Retinal pigment epithelial cell (primary cell): ENCODE measurements at places on chromosomes 5 and 9.

DNA sequence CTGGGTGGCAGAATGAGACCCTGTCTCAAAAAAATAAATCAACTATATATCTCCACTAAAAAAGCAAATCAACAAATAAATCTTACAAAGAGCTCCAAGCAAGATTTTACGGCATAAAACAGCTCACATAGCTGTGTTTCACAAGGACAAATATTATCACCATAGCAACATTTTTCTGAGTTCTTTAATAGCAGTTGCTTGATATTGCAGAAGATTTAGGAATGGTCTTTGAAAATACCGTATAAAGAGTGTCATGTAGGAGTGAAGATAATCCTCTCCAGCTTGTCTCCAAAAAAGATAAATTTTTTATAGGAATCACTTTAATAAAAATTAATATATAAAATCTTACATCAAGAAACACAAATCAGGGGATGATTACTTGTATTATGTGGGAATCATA, 36.6 kb upstream of the MYOT start:
- no peak for DNase-seq

DNA sequence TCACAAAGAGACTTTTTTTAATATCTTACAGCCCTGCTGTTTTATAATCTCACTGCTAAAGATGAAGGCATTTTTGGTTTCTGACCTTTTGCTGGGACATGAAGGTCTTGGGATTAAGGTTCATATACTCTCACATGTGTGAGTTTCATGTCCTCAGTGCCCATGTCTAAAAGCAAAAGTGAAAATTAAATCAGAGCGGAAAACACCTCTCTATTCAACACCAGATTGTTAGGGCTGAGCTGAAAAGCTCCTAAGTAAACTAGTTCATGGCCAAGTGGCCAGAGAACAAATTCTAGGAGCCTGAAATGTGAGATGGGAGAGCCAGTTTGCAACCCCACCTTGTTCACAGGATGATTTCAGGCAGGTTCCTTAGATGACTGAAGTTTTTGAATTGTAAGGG, 110.9 kb downstream of the GRIA1 start:
- no peak for DNase-seq

DNA sequence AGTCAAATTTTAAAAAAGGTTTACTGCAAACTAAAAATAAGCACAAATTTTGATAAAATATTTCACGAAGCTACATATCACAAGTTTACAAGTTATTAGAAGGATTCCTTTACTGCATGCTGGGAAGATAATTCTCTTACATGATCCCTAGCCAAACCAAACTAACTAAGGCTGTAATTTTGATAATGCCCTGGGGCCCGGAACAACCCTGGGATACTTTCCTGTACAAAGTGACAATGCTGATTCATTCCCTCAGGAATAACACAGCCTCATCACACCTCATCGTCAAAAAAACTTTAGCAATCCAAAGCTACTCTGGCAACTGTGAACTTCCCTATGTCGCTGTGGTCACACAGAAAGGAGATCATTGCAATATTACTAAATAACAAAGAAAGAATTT, 402.9 kb downstream of the RAB3C start:
- no peak for DNase-seq

DNA sequence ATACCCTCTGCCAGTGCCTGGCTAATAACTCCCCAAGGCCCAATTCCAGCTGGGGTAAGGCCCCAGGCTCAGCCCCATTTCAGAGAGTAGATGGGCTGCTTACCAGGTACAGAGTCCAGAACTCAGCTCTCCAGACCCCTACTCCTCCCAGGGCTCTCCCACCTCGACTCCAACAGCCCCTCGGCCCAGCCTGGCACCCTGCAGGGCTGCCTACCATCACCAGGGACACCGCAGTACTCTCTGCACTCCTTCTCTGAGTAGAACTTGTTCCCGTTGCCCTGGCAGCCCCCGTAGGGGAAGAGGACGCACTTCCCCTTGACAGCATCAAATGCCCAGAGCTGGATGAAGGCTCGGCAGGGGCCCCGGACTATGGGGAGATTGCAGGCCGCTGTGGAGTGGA, 17.4 kb downstream of the AMBP start:
- no peak for DNase-seq

DNA sequence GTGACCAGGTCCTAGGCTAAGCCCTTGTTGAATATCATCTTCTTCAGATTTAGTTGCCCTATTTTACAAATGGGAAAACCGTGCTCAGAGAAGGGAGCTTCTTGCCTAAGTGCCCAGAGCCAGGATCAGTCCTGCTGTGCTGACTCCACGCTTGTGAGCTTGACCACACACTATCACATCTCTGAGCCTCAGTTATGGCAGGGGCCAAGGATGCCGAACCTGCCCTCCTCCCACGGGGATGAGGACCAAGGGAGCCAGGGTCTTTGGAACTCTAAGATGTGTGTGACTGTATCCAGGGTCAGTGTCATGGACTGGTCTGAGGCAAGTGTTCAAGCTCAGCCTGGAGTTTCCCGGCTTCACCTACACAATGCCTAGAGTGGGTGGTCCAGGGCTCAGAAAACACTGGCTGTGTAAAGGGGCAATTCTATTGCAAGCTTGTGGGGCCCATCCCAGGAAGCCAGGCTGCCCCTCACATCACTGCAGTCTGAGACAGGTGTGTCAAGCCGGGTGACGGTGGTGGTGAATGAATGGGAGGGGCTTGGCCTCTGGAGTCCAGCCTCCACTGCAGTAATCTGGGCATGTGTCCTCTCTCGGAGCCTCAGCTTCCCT, 235.7 kb downstream of the PBX3 start:
- DNase-seq, result no peak

- no peak for DNase-seq
These were observed 75.6 kb upstream of the PRSS3 start for GRCh38 chr9:33719581-33720374.
